ENCODE measurements at places on chromosomes 4 and X.
A peak's percentile ranks its signal among the peaks of the same experiment; 100 is the strongest.

DNA sequence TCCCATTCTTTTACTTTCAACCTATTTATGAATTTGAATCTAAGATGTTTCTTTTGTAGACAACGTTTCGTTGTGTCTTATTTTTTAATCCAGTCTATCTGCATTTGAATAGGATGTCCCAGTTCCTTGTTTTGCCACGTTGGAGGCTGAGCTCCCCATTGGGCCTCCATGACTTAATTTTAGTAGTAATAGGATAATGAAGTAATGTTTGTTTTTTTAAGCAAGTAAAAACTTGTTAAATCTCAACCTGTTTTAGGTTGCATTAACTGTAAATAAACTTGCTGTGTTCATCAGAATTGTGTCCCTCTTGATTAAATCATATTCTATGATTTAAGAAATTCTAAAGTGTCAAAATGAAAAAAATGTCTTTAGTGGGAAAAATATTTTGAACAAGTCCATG lies 25.3 kb downstream of the SLAIN2 start:
- DNase-seq, result no peak

DNA sequence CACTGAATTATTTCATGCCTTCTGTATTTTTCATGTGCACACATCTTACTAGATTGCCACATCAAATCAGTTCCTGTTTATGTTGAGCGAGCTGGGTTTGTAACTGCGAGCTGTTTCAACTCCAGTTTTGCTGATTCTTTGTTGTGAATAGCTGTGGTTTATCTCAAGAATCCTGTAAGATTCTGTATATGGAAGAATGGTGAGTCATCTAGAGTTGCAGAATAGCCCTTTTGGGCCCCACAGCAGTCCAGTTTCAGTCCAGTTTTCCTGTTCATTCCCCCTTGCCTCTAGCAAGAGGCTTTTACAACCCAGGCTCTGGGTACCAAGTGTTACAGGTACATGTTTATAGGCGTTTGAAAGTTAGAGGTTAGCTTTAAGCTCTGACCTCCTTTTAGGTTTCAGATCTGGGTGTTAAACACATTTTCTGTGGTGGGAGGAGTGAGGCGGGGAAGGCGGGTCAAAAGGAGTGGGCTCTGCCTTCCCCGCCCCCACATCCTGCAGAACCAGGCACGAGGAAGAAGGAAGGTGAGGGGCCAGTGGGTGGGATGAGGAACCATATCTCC lies 32.7 kb downstream of the TBC1D14 start:
- no peak for DNase-seq

GRCh38 chr4:6292376-6293096 lies 22.9 kb downstream of the WFS1 start:
- no peak for DNase-seq

GRCh38 chr4:47913861-47914219 lies 543 bp downstream of the NFXL1 start:
- peak; percentile 40 for DNase-seq

GRCh38 chr4:75035321-75035720 lies 102.4 kb downstream of the PARM1 start:
- no peak for DNase-seq

DNA sequence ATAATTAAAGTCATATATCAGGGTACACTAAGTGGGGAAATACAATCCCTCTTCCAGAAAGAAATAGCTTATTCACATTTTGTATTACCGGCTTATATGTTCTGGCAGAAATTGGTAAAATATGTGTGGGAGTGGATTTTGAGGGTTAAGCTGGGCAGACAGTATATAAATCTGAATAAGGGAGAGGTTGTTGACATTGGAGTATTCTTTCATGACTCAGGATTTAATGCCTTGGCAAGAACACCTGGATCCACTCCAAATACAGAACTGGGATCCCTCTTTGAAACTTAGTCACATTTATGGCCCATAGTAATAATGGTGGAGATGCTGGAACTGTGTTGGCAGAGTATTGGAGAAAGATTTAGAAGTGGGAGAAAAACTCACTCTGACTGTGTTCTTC lies 54.3 kb upstream of the TET2 start:
- no peak for DNase-seq

DNA sequence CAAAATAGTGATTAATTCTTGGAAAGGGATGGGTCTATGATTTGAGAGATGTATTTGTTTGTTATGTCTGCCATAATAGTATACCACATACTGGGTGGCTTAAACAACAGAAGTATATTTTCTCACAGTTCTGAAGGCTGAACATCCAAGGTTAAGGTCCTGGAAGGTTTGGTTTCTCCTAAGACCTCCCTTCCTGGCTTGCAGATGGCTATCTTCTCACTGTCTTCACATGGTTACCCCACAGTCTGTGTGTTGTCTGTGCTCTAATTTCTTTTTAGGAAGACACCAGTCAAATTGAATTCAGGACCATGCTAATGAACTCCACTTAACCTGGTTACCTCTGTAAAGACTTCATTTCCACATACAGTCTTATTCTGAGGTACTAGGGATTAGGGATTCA lies 25.6 kb downstream of the CXCL2 start:
- DNase-seq, result no peak

DNA sequence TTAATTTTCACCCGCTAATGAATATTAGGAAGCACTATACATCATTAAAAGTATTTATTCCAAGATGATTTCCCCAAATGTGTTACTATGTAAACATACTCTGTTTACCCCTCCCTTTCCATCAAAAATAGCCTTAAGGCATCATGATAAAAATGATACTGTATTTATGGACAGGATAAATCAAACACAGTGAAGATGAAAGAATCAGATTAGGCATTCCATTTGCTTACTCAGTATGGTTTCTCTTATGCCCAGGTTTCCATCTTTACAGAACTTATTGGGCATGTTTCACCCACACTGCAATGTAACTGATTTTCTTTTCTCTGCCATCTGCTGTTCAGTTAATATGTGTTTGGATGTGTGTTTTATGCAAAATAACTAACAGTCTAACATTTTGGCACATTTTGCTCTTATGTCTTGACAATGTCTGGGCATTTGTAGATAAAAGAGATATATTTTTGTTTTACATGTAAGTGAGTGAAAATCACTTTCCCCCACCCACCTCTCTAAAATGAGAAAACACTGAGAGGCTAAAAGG lies 445.2 kb downstream of the RPA4 start:
- DNase-seq, result no peak

DNA sequence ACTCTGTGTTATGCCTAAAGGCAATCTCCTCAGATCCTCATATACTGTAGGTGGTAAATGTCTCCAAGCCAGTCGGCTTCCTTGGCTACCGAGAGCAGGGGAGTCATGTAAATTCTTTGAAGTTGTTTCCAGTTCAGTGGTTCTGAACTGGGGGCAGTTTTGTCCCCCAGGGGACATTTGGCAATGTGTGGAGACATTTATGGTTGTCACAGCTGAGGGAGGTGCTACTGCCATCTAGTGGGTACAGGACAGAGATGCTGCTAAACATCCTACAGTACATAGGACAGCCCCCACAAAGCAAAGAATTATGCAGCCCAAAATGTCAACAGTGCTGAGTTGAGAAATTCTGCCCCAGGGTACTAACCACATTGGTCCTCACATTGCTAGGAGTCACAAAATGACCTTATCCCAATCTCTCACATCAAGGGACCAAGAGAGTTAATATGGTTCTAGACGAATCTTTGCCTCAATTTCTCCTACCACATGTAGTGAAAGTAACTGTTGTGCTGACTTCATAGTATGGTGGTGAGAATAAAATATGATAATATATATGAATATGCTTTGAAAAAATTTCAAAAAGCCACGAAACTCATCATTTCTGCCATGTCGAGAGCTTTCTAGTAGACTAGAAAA lies 104.4 kb upstream of the ARHGAP24 start:
- DNase-seq, result no peak

DNA sequence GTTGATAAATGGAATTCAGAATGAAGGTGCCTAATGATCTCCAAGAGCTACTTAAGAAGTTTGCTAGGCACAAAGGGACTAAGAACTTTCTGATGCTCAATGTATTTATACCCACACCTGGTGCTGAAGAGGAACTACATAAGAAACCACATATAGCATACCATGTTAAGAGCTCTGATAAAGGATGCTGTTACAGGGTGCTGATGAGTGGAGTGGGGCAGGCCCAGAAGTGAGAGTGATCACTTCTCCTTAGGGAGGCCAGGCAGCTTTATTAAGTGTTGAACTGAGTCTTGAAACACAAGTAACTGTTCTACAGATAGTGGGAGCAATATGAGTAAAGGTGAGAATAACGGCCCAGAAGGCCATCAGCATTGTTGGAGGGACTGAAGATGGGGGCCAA lies 68.3 kb upstream of the CHRDL1 start:
- no peak for DNase-seq

DNA sequence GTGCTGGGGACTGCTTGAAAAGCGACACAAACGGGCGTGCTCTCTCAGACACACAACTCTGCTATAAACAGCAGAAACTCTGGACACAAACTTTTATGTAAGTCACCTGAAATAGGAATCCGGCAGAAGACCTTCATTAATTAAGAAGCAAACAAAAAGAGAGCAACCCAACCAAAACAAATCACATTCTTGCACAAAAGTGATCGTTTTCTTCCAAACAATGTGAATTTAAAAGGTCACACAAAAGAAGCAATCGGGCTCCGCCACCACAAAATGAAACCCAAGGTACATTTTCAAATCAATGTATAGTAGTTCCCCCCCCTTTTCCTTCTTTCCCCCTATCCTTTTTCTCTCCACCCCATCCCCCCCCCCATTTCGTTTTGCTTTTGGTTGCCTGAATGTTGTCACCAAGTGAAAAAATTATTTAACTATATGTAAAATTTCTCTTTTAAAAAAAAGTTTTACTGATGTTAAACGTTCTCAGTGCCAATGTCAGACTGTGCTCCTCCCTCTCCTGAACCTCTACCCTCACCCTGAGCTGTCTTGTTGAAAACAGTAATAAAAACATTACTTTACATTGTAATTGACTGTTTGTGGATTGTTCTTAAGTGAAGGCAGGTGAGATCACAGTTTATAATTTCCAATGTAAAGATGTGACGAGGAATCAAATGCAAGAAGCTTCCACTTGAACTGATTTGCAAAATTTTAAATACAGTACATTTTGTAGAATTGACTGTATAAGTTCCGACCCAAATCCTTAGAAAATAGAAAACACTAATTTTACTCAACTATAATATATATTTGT lies 2.4 kb downstream of the MAB21L2 start:
- no peak for DNase-seq

DNA sequence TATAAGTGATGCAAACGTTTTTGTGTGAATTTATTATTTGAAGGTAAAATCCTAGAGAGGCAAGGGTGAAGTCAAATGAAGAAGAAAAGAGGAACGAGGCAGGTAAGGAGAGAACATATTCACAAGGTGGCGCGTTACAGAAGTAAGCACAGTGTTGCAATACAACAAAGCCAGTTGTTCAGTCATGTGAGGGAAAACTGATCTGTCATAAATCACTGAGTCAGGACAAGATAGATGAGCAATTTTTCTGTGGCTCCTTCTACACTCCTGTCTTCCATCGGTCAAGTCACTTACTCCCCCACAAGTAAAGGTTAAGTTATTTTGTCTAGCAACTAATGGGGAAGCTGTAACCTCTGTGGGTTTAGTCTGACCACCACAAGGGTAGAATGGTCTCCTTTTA lies 203.0 kb upstream of the GK2 start:
- DNase-seq, result no peak

DNA sequence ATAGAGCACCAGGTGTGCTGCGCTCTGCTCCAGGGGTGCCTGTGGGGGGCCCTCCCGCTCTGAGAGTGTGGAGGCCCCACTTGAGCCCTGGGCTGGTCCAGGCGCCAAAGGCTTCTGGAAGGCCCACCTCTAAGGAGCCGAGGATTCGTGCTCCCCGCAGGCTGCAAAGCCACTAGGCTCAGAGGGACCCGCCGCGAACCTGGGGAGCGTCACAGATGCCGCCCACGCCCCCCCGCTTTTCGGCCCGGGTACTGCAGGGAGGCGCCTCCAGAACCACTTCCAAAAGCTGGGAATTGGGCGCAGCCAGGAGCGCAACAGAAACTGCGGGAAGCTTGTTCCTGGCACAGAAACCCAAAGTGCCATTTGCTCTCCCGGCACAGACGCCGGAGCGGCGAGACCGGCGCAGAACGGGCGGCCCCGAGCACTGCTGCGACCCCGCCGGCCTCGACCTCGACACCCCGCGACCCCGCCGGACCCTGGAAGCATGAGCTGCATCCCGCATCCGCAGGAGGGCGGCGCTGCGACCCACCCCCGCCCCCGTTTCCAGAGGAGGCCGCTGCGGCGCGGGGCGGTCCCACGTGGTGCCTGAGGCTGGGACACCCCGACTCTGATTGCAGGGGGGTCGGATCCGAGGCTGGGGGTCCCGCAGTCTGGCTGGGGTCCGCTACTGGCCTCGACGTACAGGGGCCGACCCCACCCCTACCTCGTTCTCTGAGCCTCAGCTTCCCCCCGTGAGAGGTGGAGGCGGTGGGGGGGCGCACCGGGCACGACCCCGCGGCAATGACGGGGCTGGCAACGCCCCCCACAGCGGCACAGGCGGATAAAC lies 30.8 kb downstream of the CPLX1 start:
- DNase-seq, result peak; percentile 14

DNA sequence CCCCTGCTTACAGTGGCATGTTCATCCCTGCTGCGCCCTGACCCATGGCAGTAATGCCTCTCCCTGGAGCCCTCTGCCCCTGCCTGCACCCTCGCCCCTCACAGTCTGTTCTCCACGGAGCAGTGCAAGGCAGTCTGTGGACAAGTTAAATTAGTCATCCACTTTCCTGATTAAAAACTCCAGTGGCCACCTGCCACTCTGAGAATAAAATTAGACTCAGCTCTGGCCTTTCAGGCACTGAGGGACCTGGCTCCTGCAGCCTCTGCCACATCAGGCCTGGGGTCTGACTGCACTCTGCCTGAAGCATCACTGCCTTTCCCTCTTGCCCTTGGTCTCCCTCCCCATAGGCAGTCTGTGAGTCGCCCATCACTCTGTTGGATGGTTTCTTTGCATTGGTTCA lies 53.6 kb downstream of the GRK4 start:
- no peak for DNase-seq

- DNase-seq, result peak; percentile 69
These were observed 7.1 kb downstream of the RASL11B start for GRCh38 chr4:52869196-52869595.

GRCh38 chr4:48767055-48767929 lies 12.8 kb downstream of the FRYL start:
- DNase-seq, result no peak

DNA sequence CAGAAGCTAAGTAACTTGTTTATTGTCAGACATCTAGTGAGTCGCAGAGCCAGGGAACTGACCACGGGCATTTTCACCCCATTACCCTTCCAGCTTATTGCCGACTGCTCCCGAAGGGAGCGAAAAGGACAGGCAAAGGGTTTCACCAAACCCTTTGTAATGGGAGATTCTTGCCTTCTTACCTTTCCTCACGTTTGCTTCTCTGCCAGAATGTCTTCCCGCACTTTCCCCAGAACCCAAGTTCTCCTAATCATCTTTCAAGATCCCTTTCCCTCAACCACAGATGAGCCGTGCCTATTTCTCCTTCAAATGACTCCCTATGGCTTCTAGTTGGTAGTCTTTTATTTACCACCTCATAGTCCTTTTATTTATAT lies 520 bp upstream of the SRP72 start:
- DNase-seq, result no peak

DNA sequence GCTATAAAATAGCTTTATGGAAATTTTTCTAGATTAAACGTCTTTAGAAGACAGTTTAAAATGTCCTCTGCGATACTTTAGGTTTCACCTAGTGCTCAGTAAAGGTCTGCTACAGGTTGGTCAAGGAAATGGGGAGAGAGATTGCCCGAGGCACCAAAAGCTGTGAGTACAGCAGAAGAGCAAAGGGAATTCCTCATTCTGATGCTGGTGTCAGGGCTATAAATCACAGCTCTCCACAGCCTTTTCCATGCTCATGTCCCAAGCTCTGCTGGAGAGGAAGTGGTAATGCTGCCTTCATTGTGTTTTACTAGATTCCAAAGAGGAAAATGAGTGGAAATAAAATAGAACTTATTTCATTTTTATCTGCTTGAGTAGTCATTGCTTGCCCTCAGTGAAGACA lies 2060.4 kb downstream of the ARAP2 start:
- no peak for DNase-seq

All from DMS79 treated with DMSO at 0.1 percent for 48 hours (cell line).